Fibroblast of skin of right quadriceps (primary cell): ENCODE measurements at places on chromosomes 3 and 15.

GRCh38 chr3:56771376-56771775 lies 30.4 kb downstream of the ARHGEF3 start:
- DNase-seq, result no peak

DNA sequence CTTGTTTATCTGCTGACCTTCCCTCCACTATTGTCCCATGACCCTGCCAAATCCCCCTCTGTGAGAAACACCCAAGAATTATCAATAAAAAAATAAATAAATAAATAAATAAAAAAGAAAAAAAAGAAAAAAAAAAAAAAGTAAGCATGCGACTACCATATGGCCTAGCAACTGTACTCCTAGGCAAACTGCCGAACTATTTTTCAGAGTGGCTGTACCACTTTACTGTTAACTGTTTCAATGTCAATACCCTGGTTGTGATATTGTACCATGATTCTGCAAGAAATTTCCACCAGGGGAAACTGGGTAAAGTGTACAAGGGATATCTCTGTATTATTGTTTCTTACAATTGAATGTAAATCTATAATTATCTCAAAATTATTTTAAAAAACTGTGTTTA lies 41.3 kb upstream of the MAP4 start:
- no peak for DNase-seq

DNA sequence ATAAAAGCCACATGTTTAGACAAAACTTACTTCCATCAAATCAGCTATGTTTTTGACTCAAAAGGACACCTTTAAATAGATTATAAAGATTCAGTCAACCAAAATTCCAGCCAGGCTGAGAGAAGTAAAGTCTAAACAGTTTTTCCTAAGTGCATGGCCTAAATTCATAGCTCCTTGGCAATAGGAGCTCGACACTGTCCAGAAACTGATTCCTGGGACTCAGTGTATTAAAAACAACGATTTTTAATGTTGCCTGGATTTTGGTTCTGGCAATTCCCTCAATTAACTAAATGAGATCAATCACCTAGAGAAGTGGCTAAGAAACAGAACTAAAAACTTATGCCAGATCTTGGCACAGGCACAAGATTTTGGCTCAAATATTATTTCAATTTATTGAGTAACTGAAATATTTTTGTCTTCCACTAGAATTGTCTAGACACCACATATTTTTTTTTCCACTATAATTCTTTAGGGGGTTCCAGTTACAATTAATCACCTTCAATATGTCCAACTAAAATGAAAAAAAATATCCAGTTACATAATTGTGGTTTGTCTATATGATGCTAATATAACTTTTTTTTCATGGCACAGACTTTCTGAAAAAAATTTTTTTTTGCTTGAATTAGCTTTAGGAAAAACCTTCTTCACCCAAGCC lies 135.9 kb downstream of the TFDP2 start:
- DNase-seq, result peak; percentile 35

GRCh38 chr3:72957297-72957696 lies 39.3 kb upstream of the PPP4R2 start:
- DNase-seq, result no peak

GRCh38 chr3:48012659-48013058 lies 3.6 kb downstream of the MAP4 start:
- no peak for DNase-seq

- DNase-seq, result peak; percentile 89
Measured at GRCh38 chr3:146750196-146750595, 145.1 kb upstream of the PLSCR5 start.
